Stimulated activated CD8-positive, alpha-beta memory T cell treated with anti-CD3 and anti-CD28 coated beads, Interleukin-7, amount 100 ng/mL, for 1 hour (primary cell): ENCODE measurements at places on chromosomes 11 and 22.

DNA sequence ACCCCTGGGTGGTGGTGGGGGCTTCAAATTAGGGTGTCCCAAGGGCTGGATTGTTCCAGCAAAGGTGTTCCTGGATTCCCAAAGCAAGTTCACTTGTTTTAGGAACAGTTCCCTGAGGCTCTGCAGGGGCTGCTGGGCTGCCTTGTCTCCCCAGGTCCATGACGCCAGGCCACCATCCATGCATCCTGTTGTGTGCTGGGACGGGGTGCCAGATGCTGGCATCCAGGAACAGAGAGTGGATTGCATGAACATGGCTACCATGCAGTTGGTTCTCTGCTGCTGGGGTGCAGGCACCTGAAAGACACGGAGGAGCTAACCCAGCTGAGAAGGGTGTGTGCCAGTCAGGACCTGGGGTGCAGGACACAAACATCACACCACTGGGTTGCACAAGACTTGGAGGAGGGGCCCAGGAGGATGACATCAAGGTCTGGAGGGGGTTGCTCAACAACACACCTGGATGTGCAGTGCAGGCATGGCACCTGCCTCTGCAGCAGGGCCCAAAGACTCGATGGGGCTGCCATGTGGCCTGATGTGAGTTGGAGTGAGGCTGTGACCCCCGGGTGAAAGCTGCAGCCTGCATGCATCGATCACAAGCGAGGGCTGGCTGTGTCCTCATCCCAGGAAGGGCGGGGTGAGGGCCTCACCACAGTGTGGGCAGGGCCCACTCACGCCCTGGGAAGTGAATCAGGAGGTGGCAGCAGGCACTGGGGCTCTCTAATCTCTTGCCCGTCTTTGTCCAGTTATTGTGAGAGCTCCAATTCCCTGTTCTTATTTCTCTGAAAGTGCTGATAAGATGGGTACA, 74.0 kb upstream of the CLDN5 start:
- no peak for DNase-seq

- no peak for DNase-seq
These were observed 10.7 kb downstream of the LMO1 start for GRCh38 chr11:8252946-8253345.

DNA sequence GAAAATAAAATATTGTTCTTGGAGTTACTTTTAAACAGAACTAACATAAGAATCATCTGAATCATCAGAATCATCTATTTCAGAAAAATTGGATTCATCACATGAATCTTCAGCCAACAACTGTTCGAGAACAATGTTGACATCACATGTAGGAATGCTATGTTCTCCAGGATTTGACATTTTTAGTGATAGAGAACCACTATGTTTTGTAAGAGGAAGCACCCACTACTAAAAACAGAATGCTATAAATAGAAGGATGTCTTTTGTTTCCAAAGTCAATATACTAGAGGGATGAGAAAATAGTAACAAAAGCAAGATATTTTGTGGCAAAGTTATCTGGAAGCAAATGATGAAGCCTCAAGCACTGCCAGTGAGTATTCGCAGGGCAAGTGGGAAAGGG, 263.4 kb upstream of the DDI1 start:
- DNase-seq: no peak

GRCh38 chr11:104873252-104873651, 25.0 kb downstream of the CASP12 start:
- no peak for DNase-seq

DNA sequence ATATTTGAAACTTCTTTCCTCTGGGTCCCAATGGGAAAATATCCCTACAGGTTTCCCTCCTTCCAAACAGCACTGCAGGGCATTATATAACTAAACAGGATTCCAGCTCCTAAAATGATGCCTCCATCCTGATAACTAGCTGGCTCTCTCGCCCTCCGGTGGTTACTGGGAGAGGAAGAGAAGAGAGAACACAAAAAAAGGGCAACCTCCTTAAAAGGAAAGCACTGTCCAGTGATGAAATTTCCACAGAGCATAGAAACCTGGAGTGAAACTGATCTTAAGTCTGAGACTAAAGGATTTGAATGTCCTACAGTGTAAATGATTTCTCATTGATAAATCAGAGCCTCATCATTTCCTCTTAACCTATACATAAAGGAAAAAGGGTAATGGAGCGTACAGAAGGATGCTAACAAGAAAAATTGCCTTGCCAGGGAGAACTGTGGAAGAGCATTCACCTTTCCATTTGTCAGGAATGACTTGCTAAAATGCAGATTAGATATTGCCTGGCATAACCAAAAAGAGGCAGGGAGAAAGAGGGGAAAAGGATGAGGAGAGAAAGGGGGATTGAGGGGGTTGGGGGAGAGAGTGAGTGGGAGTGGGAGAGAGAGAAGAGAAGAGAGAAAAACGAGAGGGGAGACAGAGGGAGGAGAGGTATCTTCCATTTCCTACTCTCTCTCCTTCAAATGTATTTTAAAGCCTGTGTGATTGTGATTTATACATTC, 121.3 kb downstream of the APOL5 start:
- DNase-seq: no peak
